ENCODE measurements at places on chromosomes 2 and 18. TPM values are rescaled to one million over a fixed set of nuclear protein-coding genes. Genes with fewer than 3 reads are reported as not detected.

CENPA gene
- 49.5 TPM for total RNA-seq

PSTPIP2 gene
- not detected for total RNA-seq

RAX gene
- not detected for total RNA-seq

RPE gene
- 21.8 TPM for total RNA-seq

ASB18 gene
- total RNA-seq, result not detected

RAB6C gene
- not detected for total RNA-seq

NPPC gene
- total RNA-seq, result not detected

KYNU gene
- total RNA-seq, result 187 TPM

ABCG8 gene
- not detected for total RNA-seq

TLX2 gene
- not detected for total RNA-seq

GPR39 gene
- total RNA-seq, result 15.7 TPM

PMAIP1 gene
- 2.7 TPM for total RNA-seq

SLC9A4 gene
- total RNA-seq, result not detected

PDCD1 gene
- not detected for total RNA-seq

Measured in Caki2 (cell line).